ENCODE measurements at places on chromosomes 3 and 15.

GRCh38 chr15:29471757-29472156 is 202.1 kb upstream of the NSMCE3 start:
- DNase-seq: no peak

DNA sequence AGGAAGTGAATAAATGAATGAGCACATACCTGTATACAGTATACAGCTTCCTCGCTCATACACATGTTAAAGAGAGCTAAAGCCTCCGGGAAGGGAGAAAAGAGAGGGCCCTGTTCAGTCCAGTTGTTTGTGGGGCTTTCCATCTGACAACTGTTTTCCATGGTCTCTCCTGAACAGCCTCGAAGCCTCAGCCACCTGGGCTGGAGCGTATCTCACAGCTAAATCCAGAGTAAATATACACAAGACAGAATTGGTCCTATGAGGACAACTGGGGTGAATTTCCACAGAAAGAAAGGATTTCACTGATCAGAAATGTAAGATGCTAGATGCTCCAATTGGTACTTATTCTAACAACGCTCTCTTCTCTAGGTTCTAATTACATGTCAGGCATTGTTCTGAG is 103.5 kb downstream of the LIPC start:
- no peak for DNase-seq

DNA sequence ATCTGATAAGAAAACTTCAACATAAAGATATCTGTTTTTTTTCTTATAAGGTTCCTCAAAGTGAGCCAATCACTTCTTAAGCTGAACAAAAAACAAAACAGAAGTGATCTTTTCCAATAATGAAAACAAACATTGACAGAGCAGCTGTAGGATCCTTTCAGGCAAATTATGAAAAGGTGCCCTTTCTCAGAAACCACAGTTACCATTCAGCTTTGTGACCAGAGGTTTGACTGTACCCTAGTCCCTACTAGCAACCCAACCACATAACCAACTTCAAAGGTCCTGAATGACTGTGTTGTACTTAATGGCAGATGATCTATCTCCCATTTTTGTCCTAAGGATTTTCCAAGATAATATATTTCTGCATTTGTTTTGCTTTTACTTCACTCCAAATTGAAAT is 39.4 kb upstream of the CCR2 start:
- DNase-seq: no peak

- DNase-seq: peak; percentile 22
Measured at GRCh38 chr3:124793054-124793739, 62.9 kb downstream of the UMPS start.

GRCh38 chr3:126454437-126455198 is 21.1 kb downstream of the ZXDC start:
- no peak for DNase-seq

DNA sequence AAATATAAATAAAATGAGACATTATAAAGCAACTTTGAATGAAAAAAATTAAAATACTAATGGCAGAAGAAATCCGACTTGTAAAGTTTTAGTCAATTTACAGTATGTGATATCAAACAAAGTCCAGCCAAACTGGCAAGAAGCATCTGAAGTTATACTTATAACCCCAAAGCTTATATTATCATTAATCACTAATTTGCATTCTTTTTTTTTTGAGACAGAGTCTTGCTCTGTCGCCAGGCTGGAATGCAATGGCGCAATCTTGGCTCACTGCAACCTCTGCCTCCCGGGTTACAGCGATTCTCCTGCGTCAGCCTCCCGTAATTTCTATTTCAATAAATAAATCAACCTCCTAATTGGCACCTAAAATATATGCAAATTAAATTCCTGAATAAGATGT is 80.1 kb downstream of the AQR start:
- peak; percentile 34 for DNase-seq

GRCh38 chr3:21879184-21879886 is 128.3 kb upstream of the ZNF385D start:
- no peak for DNase-seq

DNA sequence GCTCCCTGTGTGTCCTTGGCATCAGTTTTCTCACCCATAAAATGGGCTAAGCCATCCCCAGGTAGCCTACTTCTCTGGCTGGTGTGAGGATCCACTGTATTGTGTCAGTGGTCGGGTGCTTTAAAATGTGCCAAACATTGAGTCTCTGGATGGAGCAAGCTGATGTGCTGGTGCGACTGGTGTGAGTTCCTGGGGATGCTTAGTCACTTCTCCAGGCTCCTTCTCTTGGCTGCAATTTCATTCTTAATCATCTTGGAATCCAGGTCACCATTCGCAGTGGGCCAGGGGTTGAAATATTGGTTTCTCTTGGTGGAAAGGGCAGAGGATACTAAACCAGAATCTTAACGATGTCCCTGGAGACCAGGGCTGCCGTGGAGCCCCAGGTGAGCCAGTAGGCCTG is 29.3 kb downstream of the SCN5A start:
- DNase-seq: no peak

DNA sequence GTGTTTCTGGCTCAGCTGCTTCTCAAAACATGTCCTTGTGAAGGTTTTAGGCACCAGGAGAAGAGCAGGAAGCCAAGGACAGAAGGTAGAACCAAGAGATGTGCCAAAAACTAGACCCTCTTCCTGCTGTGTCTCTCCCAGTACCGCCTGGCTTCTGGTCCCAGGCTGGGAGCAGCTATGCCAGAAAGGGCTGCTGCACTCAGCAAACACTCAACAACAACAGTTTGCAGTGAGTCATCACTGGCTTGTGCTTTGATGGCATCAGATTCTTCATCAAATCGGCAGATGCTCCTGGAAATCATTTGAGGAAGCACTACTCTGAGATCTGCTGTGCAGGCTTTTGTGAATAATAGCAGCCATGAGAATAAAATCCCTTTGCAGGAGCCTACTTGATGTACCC is 63.2 kb downstream of the DGKG start:
- DNase-seq: no peak

DNA sequence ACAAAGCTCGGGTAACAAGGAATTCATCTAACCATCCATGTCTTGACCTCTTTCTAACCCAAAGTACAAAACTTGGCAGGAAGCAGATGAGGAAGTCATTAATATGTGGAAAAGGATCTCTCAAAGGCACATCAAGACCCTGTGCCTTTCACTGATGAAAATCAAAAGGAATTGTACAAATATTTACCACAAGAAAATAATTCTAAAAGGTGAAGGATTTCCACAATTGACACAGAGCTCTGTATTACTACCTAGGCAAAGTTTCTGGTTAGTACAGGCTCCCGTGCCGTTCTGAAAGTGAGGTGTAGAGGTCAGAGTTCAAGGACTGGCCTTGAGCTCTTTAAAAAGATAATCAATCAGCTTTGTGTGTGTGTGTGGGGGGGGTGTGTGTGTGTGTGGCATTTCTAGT is 239.7 kb upstream of the ICE2 start:
- DNase-seq: peak; percentile 18

DNA sequence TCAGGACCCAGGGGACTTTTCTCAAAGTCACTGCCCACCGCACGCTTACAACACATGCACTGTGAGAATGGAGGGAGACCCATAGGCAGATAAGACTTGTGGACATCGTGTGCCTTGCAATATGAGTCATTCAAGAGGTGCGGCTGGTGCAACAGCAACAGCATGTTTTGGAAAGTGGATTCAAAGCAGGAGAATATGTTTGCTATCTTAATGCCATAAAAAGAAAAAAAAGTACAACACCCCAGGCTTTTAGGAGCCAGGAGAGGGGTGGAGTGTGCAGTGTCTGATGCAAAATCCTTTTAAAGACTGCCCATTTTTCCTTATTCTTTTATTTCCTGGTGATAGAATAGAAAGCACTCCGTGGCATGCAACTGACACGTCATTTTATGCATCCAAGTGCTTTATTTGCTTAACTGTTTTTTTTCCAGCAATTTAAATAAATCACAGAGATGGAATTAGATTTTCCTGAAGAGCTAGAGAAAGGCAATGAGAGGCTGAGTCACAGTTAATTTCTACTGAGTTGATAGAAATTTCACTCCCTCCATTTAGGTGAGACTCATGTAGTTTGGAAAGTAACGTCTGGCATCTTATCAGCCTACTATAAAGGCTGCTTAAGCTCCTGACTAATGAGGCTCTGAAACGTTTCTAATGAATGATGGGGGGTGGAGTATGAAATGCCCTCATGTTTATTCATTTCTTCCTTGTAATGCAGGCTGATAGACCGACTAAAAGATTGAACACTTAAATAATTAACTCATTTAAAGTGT is 96.4 kb downstream of the NSUN3 start:
- no peak for DNase-seq

DNA sequence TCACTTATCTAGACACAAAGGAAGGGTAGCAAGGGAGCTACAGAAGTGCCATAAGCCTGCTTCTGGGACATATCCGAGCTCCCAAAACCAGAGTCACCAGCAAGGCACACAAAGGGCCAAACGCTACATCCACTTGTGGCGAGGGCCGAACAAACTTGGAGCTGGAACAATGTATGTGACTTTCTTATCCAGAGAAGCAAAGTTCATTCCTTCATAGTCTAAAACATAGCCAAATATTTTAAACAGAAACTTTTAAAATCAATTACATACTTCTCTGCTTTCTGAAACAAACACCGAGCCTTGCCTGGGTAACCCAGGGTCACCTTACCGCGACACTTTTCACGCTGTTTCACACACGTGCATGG is 15.9 kb downstream of the ZXDC start:
- no peak for DNase-seq

- DNase-seq: no peak
Measured at GRCh38 chr3:74338998-74339397, 275.5 kb downstream of the CNTN3 start.

- DNase-seq: no peak
Measured at GRCh38 chr3:61832375-61833229, 271.2 kb downstream of the PTPRG start.

- DNase-seq: peak; percentile 8
Measured at GRCh38 chr3:170128977-170129431, 52.5 kb downstream of the PHC3 start.

DNA sequence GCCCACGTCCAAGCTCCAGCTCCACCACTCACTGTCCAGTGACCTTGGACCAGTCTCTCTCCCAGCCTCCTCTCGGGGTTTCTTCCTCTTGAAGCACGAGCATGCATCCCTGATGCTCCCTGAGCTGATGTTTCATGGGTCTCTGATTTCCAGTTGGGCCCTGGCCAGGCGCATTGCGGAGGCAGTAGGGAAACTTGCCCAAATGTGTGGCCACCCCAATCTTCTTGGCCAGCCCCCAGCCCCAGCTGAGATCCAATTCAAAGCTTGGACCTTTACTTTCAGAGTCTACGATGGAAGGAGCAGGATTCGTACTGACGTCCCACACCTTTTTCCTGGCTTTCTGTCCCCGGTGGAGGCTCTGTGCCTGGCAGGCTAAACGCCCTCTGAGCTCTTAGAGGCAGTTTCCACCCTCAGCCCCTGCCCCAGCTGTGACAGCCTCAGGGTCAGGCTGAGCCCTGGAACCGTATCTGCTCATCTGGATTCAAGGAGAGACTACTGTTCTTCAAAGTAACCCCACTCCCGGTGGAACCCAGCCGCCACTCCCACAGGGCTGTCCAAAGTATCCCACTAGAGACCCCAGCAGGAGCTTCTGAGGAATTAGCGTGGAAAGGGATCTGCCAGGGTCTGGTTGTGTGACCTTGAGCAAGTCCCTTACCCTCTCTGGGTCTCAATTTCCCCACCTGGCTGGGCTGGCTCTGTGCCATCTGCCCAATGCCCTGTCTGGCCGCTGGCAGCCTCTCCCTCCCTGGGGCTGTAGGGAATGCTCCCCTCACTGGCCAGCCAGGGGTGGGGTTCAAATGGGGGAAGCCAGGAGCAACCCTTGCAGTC is 37.4 kb downstream of the CPN2 start:
- peak; percentile 70 for DNase-seq

GRCh38 chr3:67686069-67686468 is 31.7 kb upstream of the SUCLG2 start:
- DNase-seq: no peak

DNA sequence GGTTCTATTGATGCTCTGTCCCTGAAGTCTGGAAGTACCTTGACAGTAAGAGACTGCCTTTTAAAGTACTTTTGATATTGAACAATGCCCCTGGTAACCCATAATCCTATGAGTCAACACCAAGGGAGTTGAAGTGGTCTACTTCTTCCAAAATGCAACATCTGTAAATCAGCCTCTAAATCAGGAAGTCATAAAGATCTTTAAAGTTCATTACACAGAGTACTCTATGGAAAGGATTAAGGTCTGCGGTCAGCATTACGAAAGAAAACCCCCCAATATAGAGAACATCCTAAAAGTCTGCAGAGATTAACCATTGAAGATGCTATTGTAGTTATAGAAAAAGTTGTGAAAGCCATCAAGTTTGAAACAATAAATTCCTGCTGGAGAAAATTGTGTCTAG is 52.7 kb upstream of the CMC1 start:
- DNase-seq: no peak

DNA sequence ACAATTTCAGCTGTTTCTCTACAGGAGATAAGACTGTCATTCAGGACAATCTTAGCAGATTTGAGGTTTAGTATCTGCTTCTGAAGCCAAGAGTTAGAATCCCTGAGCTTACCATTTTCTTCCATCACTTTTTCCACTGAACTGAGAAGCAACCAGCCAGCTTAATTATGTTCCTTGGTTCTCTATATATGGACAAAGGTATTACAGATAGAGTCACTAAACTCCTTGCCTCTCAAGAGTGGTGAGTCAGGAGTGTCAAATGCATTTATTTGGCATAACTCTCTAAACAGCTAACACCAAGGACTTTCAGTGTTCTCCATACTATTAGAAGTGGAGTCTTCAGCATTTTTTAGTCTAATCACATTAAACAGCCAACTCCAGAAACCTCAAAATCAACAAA is 239.3 kb downstream of the ALCAM start:
- DNase-seq: peak; percentile 76

- DNase-seq: no peak
Measured at GRCh38 chr15:101482526-101483371, 6.8 kb downstream of the PCSK6 start.

- DNase-seq: no peak
Measured at GRCh38 chr3:9400616-9401015, 3.2 kb downstream of the SETD5 start.
